ENCODE measurements at places on chromosomes 1 and 21. TPM values are rescaled to one million over a fixed set of nuclear protein-coding genes. Genes with fewer than 3 reads are reported as not detected.

The CLDN14 gene
- not detected for total RNA-seq

DNA sequence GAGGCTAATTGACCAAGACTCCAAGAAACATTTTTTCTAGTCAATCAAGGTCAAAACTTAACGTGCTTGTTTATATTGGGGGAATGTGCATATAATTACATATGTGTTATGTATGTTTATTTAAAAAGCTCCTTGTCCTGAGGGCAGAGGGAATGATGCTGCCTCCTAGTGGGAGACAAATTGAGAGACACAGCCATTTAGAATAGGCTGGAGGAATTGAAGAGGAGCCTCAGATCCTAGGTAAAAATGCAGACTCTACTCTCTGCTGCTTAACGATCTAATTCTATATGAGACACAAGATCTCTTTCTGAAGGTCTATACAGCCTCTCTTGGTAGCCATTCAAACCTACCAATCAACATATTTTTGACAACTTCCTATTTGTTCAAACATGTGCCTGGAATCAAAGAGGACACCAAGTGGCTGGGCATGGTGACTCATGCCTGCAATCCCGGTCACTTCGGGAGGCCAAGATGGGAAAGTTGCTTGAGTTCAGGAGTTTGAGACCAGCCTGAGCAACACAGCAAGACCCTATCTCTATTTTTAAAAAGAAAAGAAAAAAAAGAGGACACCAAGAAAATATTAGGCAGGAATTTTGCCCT is 136.6 kb upstream of the ZNF648 start:
- DNase-seq, result no peak

- DNase-seq, result no peak
These were observed 191.0 kb upstream of the NRIP1 start for GRCh38 chr21:15255763-15256162.

The CD53 gene
- 9.8 TPM for total RNA-seq

The PADI2 gene
- total RNA-seq, result 0.41 TPM

GRCh38 chr1:151972542-151973248 is 21.0 kb downstream of the S100A10 start:
- DNase-seq, result peak; percentile 36

- no peak for DNase-seq
These were observed 27.6 kb downstream of the GABPB2 start for GRCh38 chr1:151098126-151098525.

The NDC1 gene
- 40.8 TPM for total RNA-seq

DNA sequence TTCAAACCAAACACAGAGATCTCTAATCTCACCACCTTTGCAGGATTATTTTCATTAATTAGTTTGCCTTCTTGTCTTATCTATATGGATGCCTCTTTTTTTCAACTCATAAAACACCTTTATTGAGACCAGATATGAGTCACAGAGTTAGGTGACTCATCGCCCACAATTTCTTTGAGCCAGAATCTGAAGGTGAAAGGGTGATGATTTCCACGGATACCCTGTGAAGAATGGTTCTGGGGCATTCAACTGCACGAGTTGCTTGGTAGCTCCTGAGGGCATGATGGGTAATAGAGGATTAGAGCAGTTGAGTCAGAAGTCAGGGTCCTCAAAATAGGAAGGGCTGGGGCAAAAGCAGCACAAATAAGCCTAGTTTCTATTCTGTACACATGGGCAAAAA is 128.2 kb downstream of the TBX19 start:
- no peak for DNase-seq

GRCh38 chr1:179474713-179475112 is 101.0 kb downstream of the NPHS2 start:
- DNase-seq, result no peak

GRCh38 chr1:232074265-232074664 is 447.7 kb downstream of the DISC1 start:
- no peak for DNase-seq

The CA6 gene
- total RNA-seq, result not detected

DNA sequence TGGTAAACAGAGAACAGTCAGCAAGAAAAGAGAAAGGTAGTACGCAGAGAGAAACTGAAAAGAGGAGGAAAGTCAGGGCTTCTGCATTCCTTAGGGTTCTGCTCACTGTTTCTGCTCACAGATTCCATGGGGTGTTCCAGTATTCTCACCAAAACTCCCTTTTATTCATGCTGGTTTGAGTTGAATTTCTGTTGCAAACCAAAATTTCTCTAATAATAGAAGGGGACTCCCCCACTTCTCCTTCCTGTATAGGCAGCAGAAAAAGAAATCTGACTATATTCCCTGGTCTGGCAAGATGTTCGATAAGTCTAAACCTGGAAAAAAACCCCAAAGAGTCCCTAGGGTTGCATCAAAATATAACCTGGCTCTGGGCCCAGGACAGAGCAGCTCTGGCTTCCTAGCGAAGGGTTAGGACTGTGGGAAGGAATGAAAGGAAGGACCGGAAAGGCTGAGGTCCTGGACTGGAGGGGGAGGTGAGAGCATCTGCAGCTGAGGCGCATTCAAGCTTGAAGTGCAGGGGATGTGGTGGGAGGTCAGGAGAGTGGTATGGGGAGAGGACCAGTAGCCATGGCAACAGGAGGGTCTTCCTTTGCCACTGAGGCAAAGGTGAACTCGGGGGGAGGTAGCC is 18.8 kb upstream of the RGS16 start:
- no peak for DNase-seq

DNA sequence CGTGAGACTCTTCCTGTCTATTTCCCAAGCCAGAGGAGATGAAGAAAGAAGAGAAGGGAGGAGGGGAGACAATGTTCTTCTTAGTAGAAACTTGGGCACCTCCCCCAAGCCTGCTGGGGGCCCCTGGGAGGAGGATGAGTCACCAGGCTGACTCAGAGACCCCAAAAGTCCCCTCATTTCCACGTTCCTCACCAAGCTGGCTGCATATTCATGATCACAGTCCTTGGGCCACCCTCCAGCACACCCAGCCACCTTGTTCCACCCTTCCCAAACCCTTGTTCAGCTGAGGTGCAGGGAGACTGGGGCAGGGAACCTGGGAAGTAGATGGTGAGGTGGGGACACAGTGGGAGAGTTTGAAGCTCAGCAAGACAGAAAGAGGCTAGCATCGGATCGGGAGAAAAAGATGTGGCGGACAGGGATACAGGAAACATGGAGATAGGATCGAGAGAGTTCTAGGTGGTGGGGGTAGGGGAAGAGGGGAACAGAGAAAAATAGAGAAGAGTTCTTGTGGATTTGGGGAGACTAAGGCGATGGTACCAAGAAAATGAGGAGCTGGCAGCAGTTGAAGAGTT is 712 bp downstream of the RAB13 start:
- peak; percentile 54 for DNase-seq
